Spleen (tissue), 13 donors: ENCODE measurements at places on chromosomes 1 and 21. TPM values are rescaled to one million over a fixed set of nuclear protein-coding genes. Genes with fewer than 3 reads are reported as not detected.

The FAM72C gene
- 0.80 TPM for polyA plus RNA-seq

- DNase-seq: no peak
- no peak overlapping the region for H3K4me3 ChIP-seq
- H3K4me1 ChIP-seq: no peaks in the 10 kb centered on the region
- H3K36me3 ChIP-seq: no peaks in the 10 kb centered on the region
Measured at GRCh38 chr1:203512848-203513584, 19.1 kb downstream of the OPTC start.

- peaks cover 72% of the 10 kb centered on the region for H3K4me1 ChIP-seq
- no peaks in the 10 kb centered on the region for H3K27me3 ChIP-seq
- H3K4me3 ChIP-seq: no peak overlapping the region
- H3K27ac ChIP-seq: no peak overlapping the region
Measured at GRCh38 chr1:219177363-219177762, 3.7 kb downstream of the LYPLAL1 start.

GRCh38 chr1:204338997-204339396 is 20.7 kb downstream of the PLEKHA6 start:
- H3K27me3 ChIP-seq: no peaks in the 10 kb centered on the region
- H3K36me3 ChIP-seq: no peaks in the 10 kb centered on the region
- H3K4me1 ChIP-seq: no peaks in the 10 kb centered on the region
- no peak overlapping the region for H3K27ac ChIP-seq

The CD244 gene
- polyA plus RNA-seq: 4.0 TPM

- H3K27ac ChIP-seq: no peak overlapping the region
- peaks cover 26% of the 10 kb centered on the region for H3K36me3 ChIP-seq
- no peaks in the 10 kb centered on the region for H3K4me1 ChIP-seq
Measured at GRCh38 chr21:41850085-41850484, 29.1 kb downstream of the PRDM15 start.

The GTF2B gene
- polyA plus RNA-seq: 32.2 TPM

The ZC3H11A gene
- polyA plus RNA-seq: 53.8 TPM

DNA sequence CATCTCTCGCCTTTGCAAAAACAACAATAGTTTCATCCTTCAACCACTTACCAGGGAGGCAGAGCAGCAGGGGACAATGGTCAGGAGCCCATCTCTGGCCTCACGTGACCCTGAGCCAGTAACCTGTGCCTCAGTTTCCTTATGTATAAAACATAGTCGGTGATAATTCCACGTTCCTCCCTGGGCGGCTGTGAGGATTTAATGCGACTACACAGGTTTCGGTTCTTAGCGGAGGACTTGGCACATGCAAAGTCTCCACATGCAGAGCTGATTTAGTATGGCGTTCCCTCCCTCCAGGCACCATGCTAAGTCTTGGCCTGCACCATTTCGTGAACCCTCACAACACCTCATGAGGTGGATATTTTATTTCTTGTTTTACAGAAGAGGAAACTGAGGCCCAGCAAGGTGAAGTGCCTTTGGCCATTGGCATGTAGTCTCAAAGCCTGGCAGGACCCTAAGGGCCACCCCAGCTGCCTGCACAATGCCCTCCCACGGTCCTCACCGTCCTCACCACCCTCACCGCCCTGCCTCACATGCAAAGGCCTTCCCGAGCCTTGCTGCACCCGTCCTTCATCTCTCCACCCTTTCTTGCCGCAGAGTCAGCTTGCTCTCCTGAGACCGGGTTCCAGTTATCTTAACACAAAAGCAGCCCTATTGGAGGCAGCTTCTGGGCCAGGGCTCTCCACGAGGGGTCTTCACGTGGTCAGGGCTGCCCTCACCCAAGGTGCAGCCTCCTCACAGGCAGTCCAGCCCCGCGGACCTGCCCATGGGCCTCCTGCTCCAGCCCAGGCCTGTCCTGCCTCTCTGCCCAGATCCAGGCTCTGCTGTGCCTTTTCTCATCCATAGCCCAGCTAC is 48.9 kb downstream of the SYF2 start:
- H3K36me3 ChIP-seq: no peaks in the 10 kb centered on the region
- no peak for DNase-seq
- H3K4me3 ChIP-seq: no peak overlapping the region
- no peaks in the 10 kb centered on the region for H3K27me3 ChIP-seq

The CD2 gene
- polyA plus RNA-seq: 25.5 TPM

DNA sequence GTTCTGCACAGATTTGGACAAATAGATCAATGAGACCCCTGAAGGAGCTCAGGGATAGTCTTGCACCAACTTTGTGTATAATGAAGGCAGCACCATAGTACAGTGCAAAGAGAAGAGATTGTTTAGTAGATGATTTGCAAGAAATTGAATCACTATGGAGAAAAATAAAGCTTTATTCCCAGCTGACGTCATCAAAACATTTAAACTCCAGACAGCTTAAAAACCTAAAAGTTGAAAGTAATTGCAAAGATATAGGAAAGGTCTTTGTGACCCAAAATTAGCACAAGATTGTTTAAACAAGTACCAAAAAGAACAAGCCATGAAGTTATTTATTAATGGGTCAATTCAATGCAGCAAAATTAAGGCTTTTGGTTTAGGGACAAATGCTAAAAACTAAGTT is 88.8 kb upstream of the BACE2 start:
- H3K36me3 ChIP-seq: no peaks in the 10 kb centered on the region
- H3K4me3 ChIP-seq: no peak overlapping the region
- H3K27ac ChIP-seq: no peak overlapping the region
- no peaks in the 10 kb centered on the region for H3K27me3 ChIP-seq

The CYP4Z1 gene
- polyA plus RNA-seq: 0.24 TPM

- H3K36me3 ChIP-seq: peaks cover 61% of the 10 kb centered on the region
- no peak for DNase-seq
- H3K4me3 ChIP-seq: no peak overlapping the region
Measured at GRCh38 chr1:33494929-33495328, 22.5 kb downstream of the ZSCAN20 start.

DNA sequence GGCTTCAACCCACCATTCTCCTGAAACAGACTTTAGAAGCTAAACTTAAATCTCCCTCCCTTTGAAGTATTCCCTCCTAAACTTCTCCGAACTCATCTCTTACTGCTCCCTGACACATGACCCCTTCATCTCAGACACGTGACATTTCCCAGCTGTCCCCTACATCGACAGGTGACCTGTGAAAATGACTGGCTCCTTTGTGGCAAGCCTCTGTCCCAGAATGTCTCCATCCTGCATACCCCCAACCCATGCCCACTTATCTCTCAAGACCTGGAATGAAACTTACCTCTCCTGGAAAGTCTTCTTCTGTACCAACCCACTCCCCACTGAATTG is 4.2 kb downstream of the FMOD start:
- H3K27me3 ChIP-seq: no peaks in the 10 kb centered on the region
- H3K4me1 ChIP-seq: peaks cover 22% of the 10 kb centered on the region
- H3K36me3 ChIP-seq: no peaks in the 10 kb centered on the region
- H3K27ac ChIP-seq: no peak overlapping the region
- no peak for DNase-seq

GRCh38 chr1:100219883-100220282 is 29.8 kb downstream of the DBT start:
- H3K4me3 ChIP-seq: no peak overlapping the region
- no peak for DNase-seq
- no peaks in the 10 kb centered on the region for H3K27me3 ChIP-seq
- H3K4me1 ChIP-seq: no peaks in the 10 kb centered on the region

The GBP7 gene
- 0.03 TPM for polyA plus RNA-seq

The SELENBP1 gene
- 77.8 TPM for polyA plus RNA-seq

The LGR6 gene
- polyA plus RNA-seq: 3.3 TPM
